ENCODE measurements at places on chromosomes 2 and 18.

- DNase-seq = no peak
Measured at GRCh38 chr2:223104336-223105132, 52.5 kb downstream of the KCNE4 start.

DNA sequence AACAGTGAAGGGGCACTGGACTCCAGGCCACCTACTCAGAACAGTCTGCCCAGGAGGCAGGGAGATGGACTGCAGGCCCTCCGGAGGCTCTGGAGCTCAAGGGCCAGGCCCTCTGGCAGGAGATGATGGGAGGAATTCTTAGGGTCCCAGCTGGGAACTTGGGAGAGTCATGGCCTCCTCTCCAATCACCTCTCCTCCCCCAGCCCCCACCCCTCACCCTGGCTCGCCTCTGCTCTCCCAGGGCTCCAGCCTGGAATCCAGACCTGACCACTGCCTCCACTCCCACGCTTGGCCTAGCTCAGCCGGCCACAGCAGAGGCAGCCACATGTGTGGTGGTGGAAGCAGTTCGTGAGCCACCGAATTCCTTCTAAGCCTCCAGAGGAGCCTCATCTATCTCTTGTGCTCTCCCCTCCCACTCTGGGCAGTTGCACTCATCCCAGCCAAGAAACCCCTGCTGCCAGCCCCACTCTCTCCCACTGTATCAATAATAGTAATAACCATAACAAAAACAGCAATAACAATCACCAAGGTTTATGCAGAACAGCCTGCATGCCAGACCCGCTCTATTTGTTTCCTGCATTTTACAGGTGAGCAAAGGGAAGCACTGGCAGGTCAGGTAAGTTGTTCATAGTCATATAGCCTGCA, 67.4 kb downstream of the TNS1 start:
- DNase-seq = no peak

DNA sequence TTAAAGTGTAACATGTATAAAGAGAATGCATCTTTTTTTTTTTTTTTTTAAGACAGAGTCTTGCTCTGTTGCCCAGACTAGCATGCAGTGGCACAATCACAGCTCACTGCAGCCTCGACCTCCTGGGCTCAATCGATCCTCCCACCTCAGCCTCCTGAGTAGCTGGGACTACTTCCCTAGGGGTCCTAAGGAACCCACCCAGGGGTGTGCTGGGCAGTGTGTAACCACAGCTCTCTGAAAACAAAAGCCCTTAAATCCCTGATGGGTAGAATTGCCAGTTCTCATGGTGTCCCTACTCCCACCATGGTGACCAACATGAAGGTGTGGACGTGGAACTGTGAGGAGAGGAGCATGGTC, 105.6 kb upstream of the ST3GAL5 start:
- DNase-seq = no peak

- DNase-seq = no peak
Measured at GRCh38 chr2:61721382-61721781, 132.5 kb downstream of the FAM161A start.

DNA sequence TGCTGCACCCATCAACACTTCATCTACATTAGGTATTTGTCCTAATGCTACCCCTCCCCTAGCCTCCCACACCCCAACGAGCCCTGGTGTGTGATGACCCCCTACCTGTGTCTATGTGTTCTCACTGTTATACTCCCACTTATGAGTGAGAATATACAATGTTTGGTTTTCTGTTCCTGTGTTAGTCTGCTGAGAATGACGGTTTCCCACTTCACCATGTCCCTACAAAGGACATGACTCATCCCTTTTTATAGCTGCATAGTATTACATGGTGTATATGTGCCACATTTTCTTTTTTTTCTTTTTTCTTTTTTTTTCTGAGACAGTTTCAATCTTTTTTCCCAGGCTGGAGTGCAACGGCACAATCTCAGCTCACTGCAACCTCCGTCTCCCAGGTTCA, 284.1 kb upstream of the CYP26B1 start:
- no peak for DNase-seq

DNA sequence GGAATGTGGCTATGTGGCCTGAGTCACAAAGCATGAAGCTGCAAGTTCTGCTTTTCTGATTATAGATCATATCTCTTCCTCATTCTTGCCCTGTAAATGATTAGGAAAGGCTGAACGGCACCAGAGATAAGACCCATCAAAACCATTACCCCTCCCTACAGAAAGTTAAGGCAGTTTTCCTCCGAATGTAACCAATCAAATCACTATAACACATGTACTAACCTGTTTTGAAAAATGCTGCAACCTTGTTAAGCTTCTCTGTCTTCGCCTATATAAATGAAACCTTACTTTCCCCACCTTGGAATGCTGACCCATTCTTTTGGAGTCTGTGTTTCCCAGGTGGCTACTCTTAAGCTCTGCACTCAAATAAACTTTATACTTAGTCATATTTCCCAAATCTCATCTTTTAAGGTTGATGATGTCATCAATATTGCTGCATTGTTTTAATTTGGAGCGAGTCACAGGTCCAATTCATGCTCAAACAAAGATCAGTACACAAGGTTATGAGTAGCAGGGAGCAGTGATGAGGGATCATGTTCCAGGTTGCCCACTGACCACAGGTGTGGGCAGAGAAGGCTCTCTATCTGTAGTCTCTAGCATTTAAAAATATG, 662.3 kb downstream of the IRS1 start:
- no peak for DNase-seq

DNA sequence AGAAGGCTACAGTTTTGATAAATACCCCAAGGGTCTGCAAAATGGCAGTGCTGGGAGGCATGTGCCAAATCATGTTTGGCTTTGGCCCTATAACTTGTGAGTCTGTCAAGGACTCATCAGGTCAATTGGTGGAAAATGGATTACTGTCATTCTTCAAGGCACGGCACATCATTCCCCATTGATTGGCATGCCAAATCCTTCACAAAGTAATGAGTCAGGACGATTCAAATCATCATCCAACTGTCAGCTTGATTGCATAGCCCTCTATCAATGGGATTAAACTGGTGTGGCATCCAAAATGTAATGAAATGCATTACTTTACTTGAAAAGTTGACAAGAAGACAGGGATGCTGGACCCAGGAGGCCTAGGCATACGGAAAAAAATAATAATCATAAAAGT, 441.6 kb upstream of the PIK3C3 start:
- DNase-seq = no peak

DNA sequence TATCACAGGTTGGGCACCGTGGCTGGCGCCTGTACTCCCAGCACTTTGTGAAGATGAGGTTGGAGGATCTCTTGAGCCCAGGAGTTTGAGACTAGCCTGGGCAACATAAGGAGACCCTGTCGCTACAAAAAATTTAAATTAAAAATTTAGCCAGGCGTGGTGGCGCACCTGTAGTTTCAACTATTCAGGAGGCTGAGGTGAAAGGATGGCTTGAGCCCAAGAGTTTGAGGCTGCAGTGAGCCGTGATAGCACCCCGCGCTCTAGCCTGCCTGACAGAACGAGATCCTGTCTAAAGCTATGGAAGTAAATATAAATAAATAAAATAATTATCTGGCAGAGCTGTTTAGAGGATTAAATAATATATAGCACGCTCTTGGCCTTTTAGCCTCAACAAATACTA, 1.4 kb upstream of the SH3RF3 start:
- DNase-seq = no peak

DNA sequence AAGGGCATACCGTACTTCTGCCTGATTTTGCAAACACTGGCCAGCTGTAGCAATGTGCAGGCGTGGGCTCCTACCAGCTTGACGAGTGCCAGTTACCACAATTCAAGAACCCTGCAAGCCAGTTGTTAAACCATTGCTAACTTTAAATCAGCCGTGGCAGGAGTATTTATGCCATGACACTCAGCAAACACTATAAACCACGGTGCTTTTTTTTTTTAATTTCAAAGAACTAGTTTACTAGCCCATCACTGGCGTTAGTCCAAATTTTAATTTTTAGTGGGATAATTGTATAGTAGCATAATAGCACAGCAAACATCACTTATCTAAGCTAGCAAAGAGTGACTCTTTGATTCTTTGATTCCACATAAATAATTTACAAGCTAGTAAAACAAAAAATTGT, 111.1 kb downstream of the COL4A4 start:
- no peak for DNase-seq

- DNase-seq = no peak
Measured at GRCh38 chr2:208466151-208466919, 59.7 kb downstream of the PTH2R start.

DNA sequence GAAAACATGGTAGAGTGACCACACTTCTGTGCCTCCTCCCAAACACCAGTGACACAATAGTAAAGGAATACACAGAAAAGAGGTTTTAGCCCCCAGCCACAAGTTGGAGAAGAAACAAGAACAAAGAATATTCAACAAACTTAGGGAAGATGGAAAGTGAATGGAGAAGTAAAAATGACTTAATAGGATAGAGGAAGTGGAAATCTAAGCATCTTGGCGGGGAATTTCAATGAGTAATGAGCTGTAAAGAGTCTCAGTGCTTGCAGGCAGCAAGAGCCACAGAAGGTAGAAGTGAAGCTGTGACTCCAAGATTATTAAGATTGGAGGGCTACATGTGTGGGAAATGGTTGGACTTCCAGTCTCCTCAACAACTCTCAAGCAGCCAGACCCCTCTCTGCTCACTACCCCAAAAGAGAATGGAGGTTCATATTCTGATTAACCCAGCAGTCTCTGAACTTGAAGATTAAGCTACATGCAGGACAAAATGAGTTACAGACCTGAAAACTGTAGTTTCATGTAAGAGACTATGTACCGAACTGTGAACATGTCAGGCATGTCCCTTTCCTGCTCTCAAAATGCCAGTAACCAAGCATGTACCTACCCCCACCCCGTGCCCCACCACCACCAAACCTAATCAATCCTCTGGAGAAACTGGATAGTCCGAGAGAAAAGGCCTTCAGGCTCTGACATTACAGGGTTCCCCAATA, 16.9 kb upstream of the HNRNPLL start:
- DNase-seq = no peak

GRCh38 chr2:45782986-45783385, 131.5 kb downstream of the PRKCE start:
- DNase-seq = no peak

DNA sequence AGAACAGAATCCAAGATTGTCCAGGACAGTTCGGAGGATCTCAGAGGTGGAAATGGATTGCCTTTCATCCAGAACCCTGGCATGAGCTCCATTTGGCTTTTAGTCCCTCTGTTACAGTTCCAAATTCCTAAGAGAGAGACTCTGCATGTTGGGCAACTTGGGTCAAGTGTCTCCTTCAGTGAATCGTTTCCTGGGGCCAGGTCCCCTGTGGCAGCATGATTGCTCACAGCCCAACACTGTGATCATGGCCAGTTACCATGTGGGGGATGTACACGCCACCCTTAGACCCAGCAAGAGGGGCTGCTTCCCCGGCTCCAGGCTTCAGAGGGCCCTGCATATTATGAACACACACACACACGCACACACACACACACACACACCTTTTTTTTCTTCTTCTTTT, 118.6 kb upstream of the GLI2 start:
- no peak for DNase-seq

DNA sequence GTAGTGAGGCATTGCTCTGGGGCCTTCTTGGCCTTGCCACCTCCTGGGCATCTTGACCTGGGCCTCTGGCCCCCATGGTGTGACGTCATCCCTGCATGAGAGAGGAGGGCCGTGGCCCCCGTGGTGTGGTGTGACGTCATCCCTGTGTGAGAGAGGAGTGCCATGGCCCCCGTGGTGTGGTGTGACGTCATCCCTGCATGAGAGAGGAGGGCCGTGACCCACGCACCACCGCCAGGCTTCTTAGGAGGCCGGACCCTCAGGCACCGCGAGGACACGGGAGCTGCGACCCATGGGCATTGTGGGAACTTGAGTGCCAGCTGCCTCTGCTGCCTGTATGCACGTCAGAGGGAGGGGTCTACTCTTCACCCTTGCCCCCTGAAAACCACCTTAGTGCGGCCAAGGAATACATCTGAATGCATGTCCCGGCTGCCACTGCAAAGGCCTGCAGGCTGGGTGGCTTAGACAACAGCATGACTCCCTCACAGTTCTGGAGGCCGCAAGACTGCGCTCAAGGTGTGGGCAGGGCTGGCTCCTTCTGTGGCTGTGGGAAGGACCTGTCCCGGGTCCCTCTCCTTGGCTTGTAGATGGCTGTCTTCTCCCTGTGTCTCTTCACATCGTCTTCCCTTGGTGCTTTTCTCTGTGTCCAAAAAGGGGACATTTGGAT, 20.8 kb upstream of the OTOS start:
- no peak for DNase-seq

- no peak for DNase-seq
Measured at GRCh38 chr18:24799176-24799575, 338.7 kb downstream of the HRH4 start.

GRCh38 chr2:112916145-112916571, 5.2 kb downstream of the IL37 start:
- no peak for DNase-seq

- DNase-seq = no peak
Measured at GRCh38 chr2:159454185-159454584, 162.2 kb downstream of the BAZ2B start.

DNA sequence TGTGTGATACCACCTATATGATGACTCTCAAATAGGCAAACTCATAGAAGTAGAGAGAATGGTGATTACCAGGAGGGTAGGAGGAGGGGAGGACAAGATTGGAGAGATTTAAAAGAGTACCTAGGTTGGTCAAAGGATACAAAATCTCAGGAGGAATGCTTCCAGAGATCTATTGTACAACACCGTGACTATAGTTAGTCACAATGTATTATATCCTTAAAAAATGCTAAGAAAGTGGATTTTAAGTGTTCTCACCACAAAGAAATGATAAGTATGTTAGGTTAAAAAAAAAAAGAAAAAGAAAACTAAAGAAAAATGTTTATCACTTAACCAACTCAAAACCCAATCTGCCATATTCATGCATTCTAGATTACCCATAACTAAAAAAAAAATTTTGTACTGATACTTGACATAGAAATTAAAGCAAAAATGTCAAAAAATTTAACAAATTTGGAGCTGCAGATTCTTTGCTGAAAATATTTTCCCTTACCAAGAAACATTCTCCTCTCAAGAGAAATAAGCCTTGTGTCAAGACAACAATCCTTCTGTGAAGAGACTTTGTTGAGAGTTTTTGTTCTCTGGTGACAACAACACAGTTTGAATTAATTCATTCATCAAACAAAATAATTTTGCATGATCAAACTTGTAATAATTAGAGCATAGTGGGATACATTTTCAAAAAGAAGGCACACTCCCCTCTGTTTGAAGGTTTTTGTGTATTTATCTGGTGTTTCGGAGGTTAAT, 213.1 kb downstream of the DNER start:
- no peak for DNase-seq

DNA sequence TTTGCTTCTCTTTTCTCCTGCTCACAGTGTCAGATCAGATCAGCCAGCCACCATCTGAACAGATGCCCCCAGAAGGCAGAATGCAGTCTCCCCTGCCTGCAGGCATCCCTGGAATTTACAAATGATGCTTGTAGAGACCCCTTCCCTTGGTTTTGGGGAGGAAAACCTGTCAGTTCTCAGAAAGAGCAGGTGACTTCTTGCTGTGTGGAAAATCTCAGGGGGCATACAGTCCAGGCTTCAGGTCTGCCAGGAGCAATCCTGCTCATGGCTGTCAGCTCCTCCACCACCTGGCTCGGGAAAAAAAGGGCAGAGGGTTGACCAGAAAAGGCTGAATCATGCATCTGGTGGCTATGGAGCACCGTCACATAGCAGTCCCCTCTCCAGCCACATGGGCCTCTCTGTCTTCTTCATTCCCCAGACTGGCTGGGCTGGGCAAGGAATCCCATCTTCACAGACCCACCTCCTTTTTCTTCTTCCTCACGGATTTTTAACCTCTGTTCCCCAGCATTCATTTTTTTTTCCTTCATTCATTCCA, 107.0 kb downstream of the KCNF1 start:
- no peak for DNase-seq

GRCh38 chr2:95077861-95078603, 43.6 kb downstream of the MRPS5 start:
- DNase-seq = no peak

GRCh38 chr18:30245766-30246455, 796.6 kb downstream of the DSC3 start:
- no peak for DNase-seq

Measured in stimulated activated CD8-positive, alpha-beta memory T cell treated with anti-CD3 and anti-CD28 coated beads, Interleukin-15, amount 100 ng/mL, for 48 hours (primary cell).